ENCODE measurements at places on chromosomes 13 and 19.
A peak's percentile ranks its signal among the peaks of the same experiment; 100 is the strongest.

DNA sequence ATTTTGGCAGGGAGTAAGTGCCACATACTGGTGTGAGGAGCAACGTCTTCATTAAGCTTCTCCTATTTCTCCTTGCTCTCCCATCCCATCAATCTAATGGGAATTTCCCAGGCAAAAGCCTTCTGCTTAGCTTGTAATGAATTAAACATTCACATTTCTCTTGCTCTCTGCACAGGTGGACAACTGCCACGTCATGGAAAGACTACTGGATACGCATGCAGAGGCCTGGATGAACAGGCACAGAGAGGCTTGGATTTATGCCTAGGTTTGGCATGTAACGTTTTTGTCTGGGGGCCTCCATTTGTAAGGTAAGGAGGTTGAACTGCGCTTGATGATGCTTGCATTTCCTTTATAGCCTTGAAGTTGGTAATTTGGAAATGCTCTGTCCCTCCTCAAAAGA is 374.8 kb downstream of the KLF12 start:
- no peak for DNase-seq

DNA sequence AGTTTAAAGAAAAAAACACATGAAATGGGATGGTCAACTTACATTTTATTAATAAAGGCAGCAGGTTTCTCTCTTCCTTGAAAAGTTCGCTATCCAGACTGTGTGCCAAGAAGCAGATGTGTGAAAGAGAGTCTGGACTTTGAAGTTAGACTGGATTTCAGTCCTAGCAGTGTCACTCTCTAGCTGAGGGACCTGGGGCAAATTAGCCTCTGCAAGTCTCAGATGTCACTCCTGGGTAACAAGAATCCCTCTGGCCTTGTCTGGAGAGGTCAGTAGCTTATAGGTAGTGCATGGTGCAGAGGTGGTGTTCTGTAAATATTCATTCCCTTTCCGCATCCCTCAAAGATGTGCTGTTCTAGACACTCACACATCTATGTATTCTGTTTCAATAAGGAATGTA is 187.6 kb upstream of the RNF113B start:
- DNase-seq: no peak

- no peak for DNase-seq
These were observed 81.9 kb downstream of the RAB20 start for GRCh38 chr13:110479648-110480047.

DNA sequence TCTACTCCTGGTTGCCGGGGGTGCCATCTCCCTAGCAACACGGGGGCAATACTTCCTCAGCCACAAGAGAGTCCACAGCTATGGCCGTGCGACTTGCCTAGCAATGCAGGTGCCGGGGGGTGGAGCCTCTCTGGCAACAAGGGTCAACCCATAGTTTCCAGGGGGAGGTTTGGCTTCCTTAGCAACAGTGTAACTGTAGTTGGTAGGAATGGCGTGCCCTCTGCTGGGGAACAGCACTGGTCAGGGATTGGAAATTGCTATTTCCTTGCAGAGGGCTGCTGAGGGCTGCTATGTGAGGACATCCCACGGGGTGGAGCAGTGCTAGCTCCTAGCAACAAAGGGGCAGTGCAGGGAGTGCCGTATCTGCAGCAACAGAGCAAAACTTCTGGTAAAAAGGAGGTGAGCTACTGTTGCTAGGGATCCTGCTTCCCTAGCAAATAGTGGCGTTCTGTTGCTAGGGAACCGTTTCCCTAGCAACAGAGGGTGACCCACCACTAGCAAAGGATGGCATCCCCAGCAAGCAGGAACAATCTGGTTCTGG is 7.0 kb upstream of the TMC4 start:
- no peak for DNase-seq

DNA sequence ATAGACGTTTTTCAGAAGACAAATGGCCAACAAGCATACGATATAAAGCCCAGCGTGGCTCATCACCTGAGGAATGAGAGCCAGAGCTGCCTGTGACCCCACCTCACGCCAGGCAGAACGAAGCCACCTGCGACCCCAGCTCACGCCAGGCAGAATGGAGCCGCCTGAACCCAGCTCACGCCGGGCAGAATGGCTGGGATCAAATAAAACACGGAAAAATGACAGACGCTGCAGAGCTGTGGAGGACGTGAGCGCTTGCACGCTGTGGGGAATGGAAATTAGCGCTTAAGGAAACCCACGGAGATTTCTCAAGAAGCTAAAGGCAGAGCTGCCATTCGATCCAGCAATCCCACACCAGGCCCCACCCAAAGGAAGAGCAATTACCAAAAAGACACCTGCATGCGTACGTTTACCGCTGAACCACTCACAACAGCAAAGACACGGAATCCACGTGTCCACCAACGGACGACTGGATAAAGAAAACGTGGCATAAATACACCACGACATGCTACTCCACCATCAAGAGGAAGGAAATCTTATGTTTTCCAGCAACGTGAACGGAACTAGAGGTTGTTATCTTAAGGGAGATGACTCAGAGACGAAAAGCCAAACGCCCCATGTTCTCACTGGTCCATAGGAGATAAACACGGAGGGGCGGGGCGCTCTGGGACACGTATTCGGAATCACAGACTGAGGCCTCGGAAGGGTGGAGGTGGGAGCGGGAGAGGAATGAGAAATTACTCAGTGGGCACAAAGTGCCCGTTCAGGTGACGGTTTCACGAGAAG is 30.7 kb upstream of the C13orf46 start:
- DNase-seq: no peak

- no peak for DNase-seq
These were observed 26.0 kb downstream of the WTIP start for GRCh38 chr19:34507414-34508067.

DNA sequence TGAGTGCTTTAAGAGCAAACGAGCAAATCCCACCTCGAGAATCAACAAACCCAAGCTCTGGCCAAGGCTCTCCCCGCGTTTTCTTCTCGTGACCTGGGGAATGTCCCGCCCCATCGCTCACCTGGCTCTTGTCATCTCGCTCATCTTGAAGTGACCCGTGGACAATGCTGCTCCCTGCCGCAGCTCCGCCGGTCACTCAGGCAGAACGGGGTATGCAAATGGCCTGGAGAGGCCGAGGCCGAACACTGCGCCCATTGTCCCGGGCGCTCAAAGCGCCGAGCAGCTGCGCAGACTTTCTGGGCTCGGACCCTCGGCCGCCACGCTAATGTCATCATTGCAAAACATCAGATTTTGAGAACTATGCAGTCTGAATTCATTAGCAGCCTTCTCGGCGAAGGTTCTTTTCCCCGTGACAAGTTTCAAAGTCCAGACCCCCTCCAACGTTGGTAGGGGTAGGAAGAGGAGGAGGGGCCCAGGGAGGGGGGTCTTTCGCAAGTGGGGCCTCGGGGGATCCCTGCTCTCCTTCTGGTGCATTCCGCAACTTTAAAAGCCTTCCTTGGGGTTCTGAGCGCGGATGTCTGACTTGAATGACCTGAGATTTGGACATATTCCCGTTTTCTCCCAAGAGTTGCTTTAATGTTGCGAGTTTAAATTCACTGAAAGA is 39.7 kb downstream of the SOX1 start:
- DNase-seq: no peak

DNA sequence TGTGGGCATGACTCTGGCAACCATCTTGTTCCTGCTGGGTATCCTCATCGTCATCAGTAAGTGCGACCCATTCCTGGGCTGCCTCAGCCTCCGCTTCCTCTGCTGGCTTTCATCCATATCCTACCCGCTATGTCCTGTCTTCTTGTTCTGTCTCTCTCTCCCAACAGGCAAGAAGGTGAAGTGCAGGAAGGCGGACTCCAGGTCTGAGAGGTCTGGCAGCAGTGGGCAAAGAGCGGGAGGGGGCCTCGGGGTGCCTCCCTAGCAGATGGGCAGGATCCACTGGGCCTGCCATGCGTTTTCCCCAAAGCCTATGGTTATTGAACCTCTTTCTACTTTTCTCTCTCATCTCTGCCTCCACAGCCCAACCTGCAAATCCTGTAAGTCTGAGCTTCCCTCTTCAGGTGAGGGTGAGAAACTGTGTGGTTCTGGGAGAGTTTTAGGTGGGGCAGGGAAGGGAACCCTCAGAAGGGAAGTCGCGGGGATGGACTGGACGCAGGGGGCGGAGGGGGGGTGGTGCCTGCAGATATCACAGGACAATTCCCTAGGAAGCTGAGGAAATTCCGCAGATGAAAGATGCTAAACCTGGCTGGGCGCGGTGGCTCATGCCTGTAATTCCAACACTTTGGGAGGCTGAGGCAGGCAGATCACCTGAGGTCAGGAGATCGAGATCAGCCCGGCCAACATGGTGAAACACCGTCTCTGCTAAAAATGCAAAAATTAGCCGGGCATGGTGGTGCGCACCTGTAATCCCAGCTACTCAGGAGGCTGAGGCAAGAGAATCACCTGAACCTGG is 3.1 kb upstream of the FXYD5 start:
- no peak for DNase-seq

GRCh38 chr13:30581582-30581981 is 36.1 kb upstream of the USPL1 start:
- DNase-seq: no peak

DNA sequence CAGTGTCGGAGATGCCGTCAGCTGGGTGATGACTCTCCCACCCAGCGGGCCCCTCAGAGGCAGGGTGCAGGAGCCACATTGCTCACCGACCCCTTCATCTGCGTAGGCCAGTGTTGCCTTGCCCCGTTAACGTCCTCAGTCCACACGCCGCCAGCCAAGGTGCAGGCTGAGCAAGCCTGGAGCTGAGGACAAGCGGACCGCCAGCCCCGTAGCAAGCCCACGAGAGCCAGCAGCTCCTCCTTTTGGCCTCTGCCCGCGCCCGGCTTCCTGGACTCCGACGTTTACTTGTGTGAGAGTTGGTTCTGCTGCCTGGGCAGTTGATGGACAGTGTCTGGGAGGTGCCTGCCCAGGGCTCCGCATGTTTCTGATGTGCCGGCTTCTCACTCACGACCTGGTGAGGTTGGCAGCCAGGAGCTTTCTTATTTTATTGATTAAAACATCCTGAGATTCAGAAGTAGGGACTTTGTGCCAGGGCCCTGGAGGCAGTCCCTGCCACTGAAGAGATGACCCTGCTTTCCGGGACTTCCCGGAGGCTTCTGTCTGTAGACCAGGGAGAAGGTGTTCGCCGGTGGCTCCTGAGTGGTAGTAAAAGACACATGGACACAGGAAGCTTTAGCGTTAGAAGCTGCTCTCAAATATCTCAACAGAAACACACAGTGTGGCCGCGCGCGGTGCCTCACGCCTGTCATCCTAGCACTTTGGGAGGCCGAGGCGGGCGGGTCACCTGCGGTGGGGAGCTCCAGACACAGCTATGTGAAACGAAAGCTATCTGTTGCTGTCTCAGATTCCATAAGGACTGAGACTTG is 5.8 kb downstream of the DAZAP1 start:
- DNase-seq: no peak

GRCh38 chr19:36221474-36221873 is 6.6 kb downstream of the ZNF146 start:
- DNase-seq: no peak

DNA sequence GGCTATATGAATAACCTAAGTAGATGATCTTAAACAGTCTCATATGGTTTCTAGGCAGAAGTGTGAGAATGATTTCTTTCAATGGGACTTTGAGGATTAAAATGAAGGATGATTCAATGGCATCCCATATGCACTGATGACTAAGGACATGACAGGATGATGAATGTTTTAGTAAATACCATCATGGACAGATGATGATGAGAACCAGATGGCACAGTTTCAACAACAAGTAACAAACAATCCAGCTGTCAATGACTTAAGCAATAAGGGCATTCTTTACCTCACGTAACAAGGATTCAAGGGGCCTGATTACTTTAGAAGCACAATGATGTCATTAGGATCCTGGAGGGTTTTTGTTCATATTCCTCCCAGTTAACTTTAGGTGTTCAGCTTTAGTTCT is 2678.4 kb downstream of the PCDH9 start:
- DNase-seq: no peak

GRCh38 chr13:36875431-36875830 is 44.6 kb downstream of the SMAD9 start:
- DNase-seq: no peak

- DNase-seq: no peak
These were observed 19.7 kb downstream of the CEACAM16 start for GRCh38 chr19:44718441-44719261.

DNA sequence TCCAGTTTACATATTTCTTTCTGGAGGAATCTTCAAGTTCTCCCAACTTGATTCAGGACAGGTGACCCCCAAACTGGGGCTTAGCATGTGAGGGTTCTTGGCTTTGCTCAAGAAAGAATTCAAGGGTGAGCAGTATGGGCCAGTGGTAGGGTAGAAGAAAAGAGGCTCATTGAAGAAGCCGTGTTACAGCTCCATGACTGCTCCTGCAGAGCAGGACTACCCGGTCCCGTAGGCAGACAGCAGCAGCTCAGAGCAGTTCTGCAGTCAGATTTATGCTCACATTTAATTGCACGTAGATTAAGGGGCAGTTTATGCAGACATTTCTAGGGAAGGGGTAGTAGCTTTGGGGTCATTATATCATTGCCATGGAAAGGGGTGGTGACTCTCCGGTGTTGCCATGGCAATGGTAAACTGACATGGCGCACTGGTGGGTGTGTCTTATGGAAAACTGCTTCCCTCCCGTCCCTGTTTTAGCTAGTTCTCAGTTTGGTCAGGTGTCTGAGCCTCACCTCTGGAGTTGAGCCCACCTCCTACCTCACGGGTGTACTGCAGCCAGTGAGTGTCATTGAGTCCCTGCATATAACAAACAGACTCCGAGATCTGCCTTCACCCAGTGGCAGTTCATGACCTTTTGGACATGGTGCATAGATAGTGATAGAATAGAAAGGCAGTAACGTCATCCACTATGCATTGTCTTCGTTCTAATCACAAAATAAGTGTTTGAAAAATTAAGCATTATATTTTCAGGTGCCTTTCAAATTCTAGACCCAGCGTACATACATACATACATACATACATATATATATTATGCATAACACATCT is 16.0 kb upstream of the ZNF792 start:
- peak; percentile 14 for DNase-seq

DNA sequence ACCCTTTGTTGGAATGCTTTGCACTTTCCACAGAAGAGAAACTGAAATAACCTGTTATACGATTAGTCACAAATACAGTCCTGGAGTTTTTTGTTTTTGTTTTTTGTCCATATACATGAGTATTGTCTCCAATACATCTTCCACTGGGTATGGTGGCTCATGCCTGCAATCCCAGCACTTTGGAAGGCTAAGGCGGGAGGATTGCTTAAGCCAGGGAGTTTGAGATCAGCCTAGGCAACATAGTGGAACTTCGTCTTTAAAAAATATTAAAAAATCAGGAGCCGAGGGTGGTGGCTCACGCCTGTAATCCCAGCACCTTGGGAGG is 25.0 kb downstream of the AP2S1 start:
- no peak for DNase-seq

DNA sequence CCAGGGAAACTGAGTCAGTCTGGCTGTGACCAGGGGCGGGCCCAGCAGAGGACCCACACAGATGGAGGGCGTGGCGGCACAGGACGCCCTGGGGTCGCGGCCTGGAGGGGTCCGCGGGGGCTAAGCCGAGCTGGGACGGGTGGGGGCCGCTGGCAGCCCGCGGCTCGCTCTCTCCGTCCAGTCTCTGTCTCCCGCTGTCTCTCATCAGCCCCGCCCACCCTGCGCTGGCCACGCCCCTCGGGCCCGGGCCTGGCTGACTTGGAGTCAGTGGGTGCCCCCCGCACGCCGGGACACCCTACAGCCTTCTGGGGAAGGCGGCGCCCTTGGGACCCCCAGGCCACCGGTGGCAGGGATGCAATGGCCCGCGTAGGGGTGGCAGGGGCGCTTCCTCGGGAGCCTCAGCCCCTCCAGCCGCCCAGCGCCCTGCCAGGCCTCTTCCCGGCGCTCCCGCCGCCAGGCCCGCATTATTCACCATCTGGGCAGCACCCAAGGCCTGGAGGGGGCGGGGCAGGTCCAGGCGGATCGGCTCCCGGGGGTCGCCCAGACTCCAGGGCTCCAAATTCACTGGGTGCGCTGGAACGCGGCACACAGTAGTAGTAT is at the start of gene TBXA2R:
Gene TBXA2R (minus strand): TSS at position 186 of the 600 bp plus-strand sequence. CDS start 6,241 bp downstream, outside the sequence.
- DNase-seq: peak; percentile 79
